ENCODE measurements at places on chromosomes 5 and 9.
A peak's percentile ranks its signal among the peaks of the same experiment; 100 is the strongest.

DNA sequence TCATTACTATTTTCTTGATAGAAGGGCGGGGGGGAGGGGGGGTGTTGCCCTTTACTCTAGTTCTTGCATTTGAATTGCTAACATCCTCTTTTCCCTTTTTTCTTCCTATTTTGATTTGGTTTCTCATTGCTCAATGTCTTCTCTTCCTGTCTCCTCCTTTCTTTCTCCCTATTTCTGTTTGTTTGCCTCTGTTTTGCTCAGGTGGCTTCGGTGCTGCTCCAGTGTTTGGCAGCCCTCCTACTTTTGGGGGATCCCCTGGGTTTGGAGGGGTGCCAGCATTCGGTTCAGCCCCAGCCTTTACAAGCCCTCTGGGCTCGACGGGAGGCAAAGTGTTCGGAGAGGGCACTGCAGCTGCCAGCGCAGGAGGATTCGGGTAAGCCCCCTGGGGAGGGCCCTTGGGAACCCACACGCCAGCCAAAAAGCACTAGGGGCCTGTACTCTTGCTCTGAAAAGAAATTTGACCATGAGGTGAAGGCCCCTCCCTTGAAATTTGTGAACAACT, 48.3 kb downstream of the FAM78A start:
- DNase-seq = peak; percentile 58
- H3K36me3 ChIP-seq = peaks cover 16% of the 10 kb centered on the region
- peaks cover 22% of the 10 kb centered on the region for H3K4me1 ChIP-seq
- H3K27ac ChIP-seq = peak overlapping the region; percentile 28
- H3K4me3 ChIP-seq = no peak overlapping the region

DNA sequence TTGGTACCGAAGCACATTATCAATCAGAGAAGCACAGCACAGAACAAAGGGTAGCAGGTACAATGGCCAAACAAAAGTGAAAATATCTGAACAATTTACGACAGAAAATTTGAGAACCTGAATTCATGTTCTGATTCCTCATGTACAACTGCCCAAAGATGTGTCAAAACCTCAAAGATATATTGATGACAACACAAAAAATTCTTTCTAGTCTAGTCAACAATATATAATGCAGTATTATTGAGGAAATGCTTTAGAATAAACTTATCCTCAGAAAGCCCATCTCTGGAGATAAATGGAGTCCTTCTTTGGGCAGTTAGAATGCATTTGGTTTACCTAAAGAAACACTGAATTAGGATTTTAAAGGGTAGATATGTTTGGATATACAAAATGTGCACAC, 6.8 kb upstream of the SMARCA2 start:
- H3K4me3 ChIP-seq = no peak overlapping the region
- no peaks in the 10 kb centered on the region for H3K36me3 ChIP-seq
- no peaks in the 10 kb centered on the region for H3K4me1 ChIP-seq
- no peak overlapping the region for H3K27ac ChIP-seq

DNA sequence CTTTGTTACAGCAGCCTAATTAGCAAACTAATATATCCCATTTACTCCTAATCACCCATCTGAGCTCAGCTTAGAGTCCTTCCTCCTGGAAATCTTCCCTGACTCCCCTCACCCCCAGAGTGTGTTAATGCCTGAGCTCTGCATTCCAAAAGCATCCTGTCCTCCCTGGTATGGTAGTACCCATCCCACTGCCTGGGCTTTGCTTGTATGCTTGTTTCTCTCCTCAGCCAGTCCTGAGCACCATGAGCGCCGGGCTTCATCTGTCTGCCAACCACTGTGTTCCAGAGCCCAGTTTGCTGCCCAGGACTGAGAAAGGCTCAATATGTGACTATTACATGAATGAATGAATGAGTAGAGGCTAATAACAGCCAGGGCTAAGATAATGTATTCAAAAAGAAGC, 272.4 kb downstream of the CDK5RAP2 start:
- H3K36me3 ChIP-seq = no peaks in the 10 kb centered on the region
- no peak overlapping the region for H3K27ac ChIP-seq
- no peaks in the 10 kb centered on the region for H3K4me1 ChIP-seq
- H3K4me3 ChIP-seq = no peak overlapping the region
- no peak for DNase-seq

DNA sequence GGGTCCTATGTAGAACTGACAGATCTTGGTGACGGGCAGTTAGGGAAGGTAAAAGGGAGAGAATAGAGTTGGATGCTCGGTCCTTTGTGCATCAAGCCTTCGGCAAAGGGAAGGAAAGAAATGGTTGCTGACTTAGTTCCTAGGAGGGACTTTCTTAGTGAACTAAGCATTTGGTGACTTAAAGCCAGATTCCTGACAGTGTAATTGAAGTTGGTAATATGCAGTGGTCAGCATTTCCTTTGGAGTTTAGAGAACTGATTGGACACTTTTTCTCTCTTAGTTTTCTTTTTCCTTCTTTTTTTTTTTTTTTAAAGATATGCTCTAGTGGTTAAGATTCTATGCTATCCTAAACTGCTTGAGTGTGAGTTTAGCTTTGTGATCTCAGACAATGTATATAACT, 2.3 kb downstream of the CLTA start:
- H3K4me1 ChIP-seq = peaks cover 21% of the 10 kb centered on the region
- H3K36me3 ChIP-seq = peaks cover 8% of the 10 kb centered on the region
- DNase-seq = no peak

- no peaks in the 10 kb centered on the region for H3K36me3 ChIP-seq
- no peak overlapping the region for H3K27ac ChIP-seq
- DNase-seq = peak; percentile 47
- H3K27me3 ChIP-seq = no peaks in the 10 kb centered on the region
- H3K4me3 ChIP-seq = no peak overlapping the region
These were observed 43.1 kb upstream of the NSMF start for GRCh38 chr9:137502008-137502911.

GRCh38 chr9:32954642-32955041, 46.8 kb downstream of the APTX start:
- DNase-seq = no peak
- H3K27me3 ChIP-seq = no peaks in the 10 kb centered on the region
- no peak overlapping the region for H3K4me3 ChIP-seq
- no peaks in the 10 kb centered on the region for H3K4me1 ChIP-seq
- no peaks in the 10 kb centered on the region for H3K36me3 ChIP-seq

DNA sequence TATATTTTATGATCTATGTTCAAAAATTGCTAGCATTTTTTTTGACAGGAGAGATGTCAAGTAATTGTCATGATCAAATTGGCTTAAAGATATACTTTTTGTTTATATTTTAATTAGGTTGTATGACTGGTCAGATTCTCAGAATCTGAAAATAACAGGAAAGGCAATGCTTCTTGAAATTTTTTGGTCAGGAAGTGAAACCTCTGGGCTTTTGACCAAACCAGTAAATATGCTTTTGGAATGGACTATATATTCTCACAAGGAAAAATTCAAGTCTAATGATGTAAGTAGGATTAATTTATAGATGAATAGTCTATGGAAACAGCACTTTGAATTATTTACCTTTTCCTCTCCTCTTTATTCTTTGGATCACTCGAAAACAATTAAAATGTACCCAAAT, 52.3 kb downstream of the SLF1 start:
- H3K4me1 ChIP-seq = no peaks in the 10 kb centered on the region
- H3K27me3 ChIP-seq = no peaks in the 10 kb centered on the region
- no peak for DNase-seq
- no peaks in the 10 kb centered on the region for H3K36me3 ChIP-seq
- no peak overlapping the region for H3K27ac ChIP-seq

Data from A673 (cell line).